ENCODE measurements at places on chromosomes 5 and 9. TPM values are rescaled to one million over a fixed set of nuclear protein-coding genes. Genes with fewer than 3 reads are reported as not detected.

BARHL1 gene
- total RNA-seq = not detected

PHF24 gene
- total RNA-seq = not detected

PDGFRB gene
- 67.6 TPM for total RNA-seq

DNA sequence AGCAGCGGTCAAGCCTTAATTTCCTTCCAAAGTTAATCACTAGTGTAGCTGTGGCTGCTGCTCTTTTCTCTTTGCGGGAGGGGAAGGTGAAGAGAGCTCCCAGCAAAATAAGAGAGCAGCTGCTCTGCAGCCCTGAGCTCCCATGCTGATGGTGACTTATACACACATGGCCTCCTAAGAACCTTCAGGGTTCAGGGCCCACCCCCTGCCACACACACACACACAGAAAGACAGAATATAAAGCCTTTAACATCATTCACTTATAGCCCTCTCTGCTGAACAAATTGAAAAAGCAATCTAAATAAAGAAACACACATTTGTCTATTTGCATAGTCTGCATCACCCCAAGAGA is 43.6 kb downstream of the GAS1 start:
- no peak for DNase-seq

DNA sequence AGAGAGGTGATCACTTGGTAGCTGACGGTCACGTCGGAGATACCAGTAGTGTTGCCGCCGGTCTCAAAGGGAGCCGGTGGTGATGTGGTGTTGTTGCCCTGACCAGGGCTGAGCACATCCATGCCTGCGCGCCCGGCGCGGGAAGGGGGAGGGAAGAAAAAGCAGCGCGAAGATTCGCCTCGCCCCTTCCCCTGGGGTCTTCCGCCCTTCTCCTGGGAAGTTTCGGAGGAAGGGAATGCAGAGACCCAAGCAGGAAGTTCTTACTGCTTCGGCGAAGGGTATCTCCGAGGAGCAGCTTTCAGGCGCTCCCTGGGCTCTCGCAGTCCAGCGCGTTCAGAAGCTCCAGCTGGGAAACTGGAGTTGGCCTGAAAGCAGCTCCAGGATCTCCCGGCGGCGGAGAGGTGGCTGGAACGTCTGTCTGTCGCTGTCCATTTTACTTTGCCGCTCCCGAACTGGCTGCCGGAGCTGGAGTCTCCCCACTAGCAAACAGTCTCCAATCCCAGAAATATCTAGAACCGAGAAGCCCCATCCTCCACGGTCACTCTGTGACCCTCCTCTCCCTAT is 565 bp downstream of the HTR1A start:
- no peak for DNase-seq

GRCh38 chr5:179777456-179777855 is 16.3 kb upstream of the LTC4S start:
- no peak for DNase-seq

GRCh38 chr5:91224456-91224855 is 158.7 kb downstream of the ARRDC3 start:
- no peak for DNase-seq

Measured in RPMI7951 (cell line).